Omental fat pad (tissue), 4 donors: ENCODE measurements at places on chromosomes 6 and 20.

- no peak for DNase-seq
Measured at GRCh38 chr6:905556-905955, 212.6 kb upstream of the EXOC2 start.

GRCh38 chr20:60403105-60403741, 445.0 kb downstream of the CDH26 start:
- DNase-seq: no peak

DNA sequence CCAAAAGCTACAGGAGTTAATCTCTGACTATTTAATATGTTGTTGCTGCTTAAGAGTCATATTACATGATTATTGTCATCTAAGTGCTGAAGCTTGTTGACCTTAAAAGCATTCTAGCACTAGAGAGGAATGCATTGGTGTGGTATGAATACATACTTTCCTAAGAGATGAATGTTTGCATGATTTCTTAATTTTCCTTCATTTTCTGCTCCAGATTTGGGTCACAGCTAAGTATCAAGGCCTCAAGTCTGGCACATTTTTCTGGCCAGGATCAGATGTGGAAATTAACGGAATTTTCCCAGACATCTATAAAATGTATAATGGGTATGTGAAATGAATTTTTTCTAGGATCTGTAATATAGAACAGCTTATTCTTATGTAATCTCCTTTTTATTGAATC, 53.6 kb downstream of the ENPP1 start:
- DNase-seq: no peak

DNA sequence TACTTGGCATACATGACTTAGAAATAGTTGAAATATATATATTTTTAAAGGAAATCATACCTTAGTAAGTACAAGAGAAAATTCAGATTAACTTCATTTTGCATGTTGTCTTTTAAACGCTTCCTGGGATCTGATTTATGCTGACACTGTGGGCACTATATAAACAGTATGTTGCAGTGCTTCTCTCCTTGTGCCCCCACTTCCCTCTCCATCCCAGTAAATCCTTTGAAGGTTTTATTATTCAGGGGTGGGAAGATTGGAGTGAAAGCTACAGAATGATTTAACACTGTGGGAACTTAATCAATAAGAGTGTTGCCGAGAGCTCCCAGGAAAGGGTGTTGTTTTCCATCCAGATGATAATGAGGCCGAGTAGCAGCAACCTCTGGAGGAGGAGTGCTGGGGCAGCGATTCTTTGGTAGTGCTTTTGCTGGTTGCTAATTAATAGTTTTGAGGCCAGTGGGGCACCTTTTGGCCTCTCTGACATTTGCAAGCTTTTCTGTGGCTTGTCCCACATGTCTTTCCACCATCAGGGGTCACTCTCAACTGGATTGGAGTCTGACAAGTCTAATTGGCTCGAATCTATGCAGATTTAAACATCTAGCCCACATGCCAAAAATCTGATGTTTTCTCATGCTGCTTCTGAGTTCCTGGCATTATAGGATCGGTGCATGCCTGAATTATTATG, 183.0 kb upstream of the MMS22L start:
- DNase-seq: no peak

DNA sequence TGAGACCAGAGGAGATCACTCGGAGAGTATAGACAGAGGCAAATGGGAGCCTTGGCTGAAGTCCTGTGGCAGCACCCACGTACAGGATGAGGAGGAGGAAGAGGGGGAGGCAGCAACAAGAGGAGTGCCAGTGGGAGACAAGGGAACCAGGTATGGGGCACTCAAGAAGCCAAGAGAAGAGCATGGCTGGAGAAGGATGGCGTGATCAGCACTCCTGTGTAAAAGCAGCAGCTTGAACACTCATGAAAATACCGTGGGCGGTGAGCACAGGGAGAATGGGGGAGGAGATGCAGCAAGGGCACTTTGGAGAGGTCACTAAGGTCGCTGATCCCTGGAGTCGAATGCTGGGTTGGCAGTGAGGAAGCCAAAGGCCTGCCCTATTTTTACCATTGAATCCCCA, 51.2 kb upstream of the PRND start:
- no peak for DNase-seq

- DNase-seq: no peak
Measured at GRCh38 chr20:48818481-48818987, 9.3 kb downstream of the PREX1 start.

- DNase-seq: no peak
Measured at GRCh38 chr6:56497240-56497639, 145.4 kb downstream of the DST start.

DNA sequence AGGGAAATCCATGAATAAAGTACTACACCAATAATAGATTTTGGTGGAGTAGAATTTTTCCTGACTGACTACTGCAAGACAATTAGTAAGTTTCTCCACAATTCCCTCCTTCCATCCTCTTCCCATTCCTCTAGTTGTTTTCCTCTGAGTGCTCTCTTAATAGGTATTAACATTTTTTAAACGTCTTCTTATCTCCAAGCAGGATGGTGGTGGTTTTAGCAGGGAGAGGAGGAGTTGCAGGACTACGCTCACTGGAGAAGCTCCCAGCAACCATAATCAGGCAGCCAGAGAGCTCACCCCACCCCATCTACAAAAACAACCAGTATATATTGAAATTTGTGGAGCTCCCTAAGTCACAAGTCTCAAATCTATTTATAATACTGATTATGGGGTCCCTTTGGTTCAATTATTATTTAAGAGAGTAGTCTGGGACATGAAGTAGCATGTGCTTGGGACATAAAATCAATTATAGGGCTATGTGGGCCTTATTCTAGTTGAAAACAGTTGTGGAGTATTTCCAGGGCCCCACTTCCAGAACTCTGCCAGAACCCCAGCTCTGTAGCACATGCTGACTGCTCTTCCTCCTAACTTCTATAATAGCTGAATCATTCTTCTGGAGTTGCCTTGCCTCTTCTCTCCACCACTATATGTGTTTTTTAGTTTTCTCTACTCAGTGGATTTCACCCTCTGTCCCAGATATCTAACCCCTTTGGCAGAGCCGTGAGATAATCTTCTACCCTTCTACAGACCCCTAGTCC, 49.8 kb downstream of the MYB start:
- no peak for DNase-seq

DNA sequence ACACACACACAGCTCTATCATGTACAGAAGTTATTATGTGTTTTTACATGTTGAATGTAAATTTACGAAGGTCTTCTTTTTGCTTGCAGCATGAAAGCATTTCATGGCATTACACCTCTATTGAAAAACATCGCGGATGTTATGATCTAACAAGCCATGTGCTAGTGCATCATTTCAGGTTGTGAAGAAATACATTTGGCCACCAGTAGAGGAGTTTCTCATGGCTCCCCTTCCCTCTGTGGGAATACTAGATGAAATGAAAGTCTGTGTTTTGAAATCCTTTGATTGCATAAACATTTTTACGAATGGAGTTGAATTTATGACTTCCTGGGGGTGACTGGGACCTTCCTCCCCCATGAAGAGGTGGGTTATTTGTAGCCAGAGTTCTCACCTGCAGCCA, 17.7 kb downstream of the MAS1 start:
- DNase-seq: no peak

DNA sequence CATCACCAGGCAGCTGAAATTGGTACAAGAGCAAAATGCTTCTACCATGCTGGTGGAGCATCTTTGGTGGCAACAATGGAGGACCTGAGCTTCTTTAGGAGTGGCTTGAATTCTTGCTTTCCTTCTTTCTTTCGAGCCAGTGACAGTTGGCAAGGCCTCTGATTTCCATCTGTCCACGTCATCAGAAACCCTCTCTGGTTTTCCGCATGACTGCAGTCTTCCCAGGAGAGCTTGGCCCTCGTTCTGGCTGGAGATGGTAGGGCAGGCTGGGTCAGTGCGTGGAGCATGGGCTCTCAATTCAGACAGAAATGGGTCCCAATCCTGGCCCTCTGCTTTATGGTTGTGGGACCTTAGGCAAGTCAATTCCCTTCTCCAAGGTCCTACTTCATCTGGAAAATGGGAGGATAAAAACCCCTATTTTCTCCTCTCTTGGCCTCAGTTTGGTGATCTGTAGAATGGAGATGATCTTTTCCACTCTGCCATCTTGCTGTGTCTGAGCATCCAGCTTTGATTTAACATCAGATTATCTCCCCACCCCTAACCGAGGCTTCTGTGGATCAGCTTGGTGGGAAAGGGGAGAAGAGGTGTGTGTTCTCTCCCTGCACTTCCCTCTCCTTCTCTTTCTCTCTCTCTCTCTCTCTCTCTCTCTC, 3.6 kb upstream of the BPIFB1 start:
- DNase-seq: no peak

GRCh38 chr6:30942338-30943060, 1.7 kb downstream of the MUCL3 start:
- DNase-seq: peak; percentile 35

DNA sequence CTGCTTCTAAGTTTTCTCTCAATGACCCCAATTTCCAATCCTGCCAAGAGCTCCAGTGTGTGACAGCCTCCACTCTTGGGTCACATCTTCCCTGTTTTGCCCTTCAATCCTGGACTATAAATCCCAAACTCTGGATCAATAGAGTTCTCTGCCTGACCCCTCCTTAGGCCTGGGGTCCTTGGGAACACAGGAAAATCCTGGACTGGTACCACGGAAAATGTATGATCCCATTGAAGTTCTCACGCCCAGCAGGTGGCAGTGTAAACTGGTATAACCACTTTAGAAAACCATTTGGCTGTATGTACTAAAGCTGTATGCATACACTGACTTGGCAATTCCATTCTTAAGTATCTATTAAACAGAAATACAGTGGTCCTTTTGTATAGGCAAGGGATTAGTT, 98.0 kb downstream of the SNAP25 start:
- no peak for DNase-seq

GRCh38 chr6:156686995-156687788, 90.0 kb upstream of the ARID1B start:
- DNase-seq: peak; percentile 45

DNA sequence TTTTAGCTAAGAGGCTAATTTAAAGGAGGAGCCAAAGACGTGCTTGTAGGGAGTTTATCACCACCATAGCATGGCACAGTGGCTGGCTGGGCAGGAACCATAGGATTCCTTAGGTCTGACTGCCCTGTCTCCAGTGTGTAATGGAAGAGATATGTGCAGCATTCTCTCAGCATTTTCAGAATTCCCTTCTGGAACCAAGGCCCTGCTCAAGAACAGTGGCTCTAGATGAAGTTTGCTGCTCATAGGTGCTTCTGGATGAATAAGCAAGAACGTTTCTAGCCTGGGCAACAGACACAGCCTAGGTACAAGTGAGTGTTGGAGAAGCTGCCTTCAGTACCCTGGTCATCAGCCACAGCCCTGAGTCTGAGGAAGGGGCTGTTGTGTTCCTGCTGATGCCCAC, 69.1 kb downstream of the LCA5 start:
- no peak for DNase-seq

DNA sequence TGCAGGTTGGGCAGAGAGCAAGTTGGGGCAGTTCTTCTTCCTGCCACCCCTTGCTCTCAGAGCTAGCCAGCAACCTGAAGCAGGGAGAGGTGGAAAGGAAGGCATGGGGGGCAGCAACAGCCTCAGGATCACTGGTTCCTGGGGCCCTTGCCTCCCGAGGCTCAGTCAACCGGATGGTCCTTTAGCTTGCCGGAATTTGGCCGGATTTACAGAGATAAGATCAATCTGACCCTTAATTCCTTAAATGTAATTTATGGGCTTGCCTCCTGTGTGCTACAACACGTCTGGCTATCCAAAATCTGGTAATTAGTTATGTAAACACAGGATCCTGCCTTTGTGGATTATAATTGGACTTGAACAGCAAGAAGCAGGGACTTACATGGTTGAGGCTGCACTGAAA, 19.5 kb upstream of the TCP11 start:
- no peak for DNase-seq

GRCh38 chr6:168581236-168581635, 140.3 kb downstream of the SMOC2 start:
- DNase-seq: no peak

DNA sequence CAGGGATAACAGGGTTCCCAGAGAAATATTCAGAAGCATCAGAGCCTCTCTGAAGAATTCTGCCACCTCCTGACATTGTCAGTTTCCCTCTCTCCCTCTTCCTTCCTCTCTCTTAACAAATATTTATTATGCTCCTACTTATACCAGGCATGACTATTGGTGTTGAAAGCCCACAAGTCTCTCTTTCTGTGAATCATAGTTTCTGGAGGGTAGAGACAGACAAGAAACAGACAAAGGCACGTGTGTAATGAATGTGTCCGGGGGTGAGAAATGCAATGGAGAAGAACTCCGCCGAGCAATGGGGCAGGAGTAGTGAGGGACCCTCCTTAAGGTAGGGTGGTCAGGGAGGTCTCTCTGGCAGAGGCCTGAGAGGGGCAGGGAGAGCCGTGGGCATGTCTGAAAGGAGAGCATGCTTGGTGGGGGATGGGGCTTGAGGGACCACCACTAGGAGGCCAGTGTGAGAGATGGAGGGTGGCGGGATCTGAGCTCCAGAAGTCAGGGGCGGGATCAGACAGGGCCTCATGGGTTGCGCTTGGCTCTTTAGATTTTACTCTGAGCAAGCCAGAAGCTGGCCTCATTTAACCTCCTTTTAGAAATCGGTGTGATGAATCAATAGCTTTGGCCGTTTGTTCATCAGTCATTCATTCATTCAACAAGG, 57.3 kb downstream of the EYA2 start:
- no peak for DNase-seq

DNA sequence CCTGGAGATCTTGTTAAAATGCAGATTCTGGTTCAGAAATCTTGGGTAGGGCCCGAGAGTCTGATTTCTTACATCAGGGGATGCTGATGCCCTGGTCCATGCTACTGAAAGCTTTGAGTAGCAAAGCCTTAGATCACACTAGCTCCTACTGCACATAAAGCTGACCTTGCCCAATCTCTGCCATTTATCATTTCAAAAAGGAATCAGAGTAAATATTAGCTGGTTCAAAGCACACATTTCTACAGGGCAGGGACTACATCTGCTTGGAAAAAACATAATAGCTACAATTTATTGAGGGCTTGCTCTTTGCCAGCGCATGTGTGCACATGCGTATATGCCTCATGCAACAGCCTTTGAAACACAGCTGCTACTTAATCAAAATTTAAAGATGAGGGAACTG, 440.4 kb upstream of the ARID1B start:
- no peak for DNase-seq

GRCh38 chr6:38555606-38556005, 84.1 kb downstream of the BTBD9 start:
- DNase-seq: no peak

GRCh38 chr6:12913201-12913600, 196.6 kb downstream of the PHACTR1 start:
- DNase-seq: no peak
